ENCODE measurements at places on chromosomes 3 and 15. TPM values are rescaled to one million over a fixed set of nuclear protein-coding genes. Genes with fewer than 3 reads are reported as not detected.
A peak's percentile ranks its signal among the peaks of the same experiment; 100 is the strongest.

TRPM1 gene
- total RNA-seq, result not detected

DIPK2A gene
- 18.4 TPM for total RNA-seq

SSUH2 gene
- total RNA-seq, result 0.53 TPM

SCAANT1 gene
- total RNA-seq, result not detected

ETV5 gene
- 64.7 TPM for total RNA-seq

SLC35A5 gene
- 37.1 TPM for total RNA-seq

COL6A5 gene
- total RNA-seq, result not detected

ITIH1 gene
- total RNA-seq, result 0.04 TPM

ANO10 gene
- 8.9 TPM for total RNA-seq

DNA sequence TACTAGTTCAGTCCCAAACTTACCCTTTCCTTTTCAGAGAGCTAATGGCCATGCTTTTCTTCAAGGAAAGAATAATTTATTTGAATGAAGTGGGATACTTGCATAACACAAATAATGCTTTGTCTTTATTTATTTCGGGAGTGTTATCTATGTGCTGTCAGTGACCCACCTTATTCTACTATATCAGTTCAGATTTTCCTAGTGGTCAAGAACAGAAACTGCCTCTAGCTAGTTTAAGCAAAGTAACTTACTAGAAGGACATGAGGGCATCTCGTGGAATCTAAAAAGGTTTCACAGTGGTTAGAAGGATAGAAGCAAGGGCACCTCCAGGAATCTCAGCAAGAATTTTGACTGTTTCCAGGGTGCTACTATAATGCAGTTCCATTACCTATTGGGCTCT, 3.8 kb upstream of the TIMMDC1 start:
- H3K27me3 ChIP-seq, result no peaks in the 10 kb centered on the region
- DNase-seq, result no peak
- no peak overlapping the region for H3K4me3 ChIP-seq
- H3K4me1 ChIP-seq, result peaks cover 2% of the 10 kb centered on the region

DNA sequence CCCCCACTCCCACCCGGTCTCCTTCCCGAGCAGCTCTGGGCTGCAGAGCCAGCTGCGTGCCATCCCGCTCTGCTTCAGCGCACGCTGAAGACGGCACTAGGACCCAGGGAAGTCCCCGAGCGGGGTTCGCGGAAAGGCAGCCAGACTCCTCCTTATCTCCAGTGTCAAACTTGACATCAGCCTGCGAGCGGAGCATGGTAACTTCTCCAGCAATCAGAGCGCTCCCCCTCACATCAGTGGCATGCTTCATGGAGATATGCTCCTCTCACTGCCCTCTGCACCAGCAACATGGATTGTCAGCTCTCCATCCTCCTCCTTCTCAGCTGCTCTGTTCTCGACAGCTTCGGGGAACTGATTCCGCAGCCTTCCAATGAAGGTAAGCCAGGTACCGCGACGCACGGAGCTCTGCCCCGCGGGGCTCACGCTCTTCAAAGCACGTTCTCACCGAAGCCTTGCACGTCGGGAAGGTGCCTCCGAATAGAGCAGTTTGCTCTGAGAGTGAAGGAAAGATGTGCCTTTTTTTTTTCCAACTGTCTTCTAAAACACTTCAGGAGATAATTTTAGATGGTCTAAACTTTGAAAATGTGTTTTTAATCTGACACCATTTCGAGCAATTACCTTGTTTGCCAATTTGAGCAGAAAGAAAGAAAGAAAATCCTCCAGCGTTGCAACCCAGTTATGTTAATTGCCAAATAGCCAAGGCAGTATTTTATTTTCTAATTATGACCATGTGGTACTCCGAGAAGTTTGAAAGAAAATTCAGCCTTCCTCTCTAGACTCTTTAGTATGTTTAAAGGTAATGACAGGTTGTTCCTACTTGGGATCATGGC, at the start of gene EPHA3:
Gene EPHA3 (plus strand): TSS at position 161 of the 830 bp plus-strand sequence. CDS start 128 bp downstream, at position 289.
- no peaks in the 10 kb centered on the region for H3K27me3 ChIP-seq
- no peak within 1 kb of the TSS for H3K27ac ChIP-seq
- peaks cover 4% of the 10 kb centered on the region for H3K4me1 ChIP-seq
- H3K4me3 ChIP-seq, result peak within 1 kb of the TSS; percentile 54
- DNase-seq, result peak; percentile 80
- no peaks in the 10 kb centered on the region for H3K36me3 ChIP-seq

GRCh38 chr3:148718982-148719862, 21.5 kb downstream of the AGTR1 start:
- H3K4me1 ChIP-seq, result no peaks in the 10 kb centered on the region
- H3K27ac ChIP-seq, result no peak overlapping the region
- H3K27me3 ChIP-seq, result no peaks in the 10 kb centered on the region
- H3K4me3 ChIP-seq, result no peak overlapping the region
- no peak for DNase-seq

GRCh38 chr3:157073810-157074209, 86.1 kb downstream of the CCNL1 start:
- no peaks in the 10 kb centered on the region for H3K36me3 ChIP-seq
- H3K4me3 ChIP-seq, result no peak overlapping the region
- no peaks in the 10 kb centered on the region for H3K4me1 ChIP-seq

- DNase-seq, result peak; percentile 1
- H3K27me3 ChIP-seq, result no peaks in the 10 kb centered on the region
- H3K27ac ChIP-seq, result no peak overlapping the region
- H3K36me3 ChIP-seq, result no peaks in the 10 kb centered on the region
- H3K4me1 ChIP-seq, result no peaks in the 10 kb centered on the region
Observed at GRCh38 chr3:105065895-105066839, 300.5 kb upstream of the ALCAM start.

GRCh38 chr3:52838561-52839267, 3.9 kb upstream of the MUSTN1 start:
- no peak overlapping the region for H3K27ac ChIP-seq
- no peaks in the 10 kb centered on the region for H3K36me3 ChIP-seq
- peaks cover 13% of the 10 kb centered on the region for H3K4me1 ChIP-seq
- DNase-seq, result no peak

DNA sequence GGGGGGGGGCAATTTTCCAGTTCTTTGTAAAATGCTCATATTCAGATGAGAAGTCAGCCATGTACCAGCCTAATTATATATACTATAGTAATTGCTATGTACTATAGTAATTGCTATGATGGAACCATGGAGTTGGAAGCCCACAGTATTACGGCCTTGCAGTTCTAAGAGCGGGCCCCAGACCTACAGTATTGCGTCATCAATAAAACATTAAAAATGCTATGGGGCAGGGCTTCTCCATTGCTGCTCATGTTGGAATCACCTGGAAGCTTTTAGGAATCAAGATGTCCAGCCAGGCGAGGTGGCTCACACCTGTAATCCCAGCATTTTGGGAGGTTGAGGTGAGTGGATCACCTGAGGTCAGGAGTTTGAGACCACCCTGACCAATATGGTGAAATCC, 443.7 kb upstream of the GRM7 start:
- H3K27ac ChIP-seq, result no peak overlapping the region
- H3K4me3 ChIP-seq, result no peak overlapping the region
- no peak for DNase-seq
- H3K36me3 ChIP-seq, result no peaks in the 10 kb centered on the region
- no peaks in the 10 kb centered on the region for H3K27me3 ChIP-seq
- H3K4me1 ChIP-seq, result no peaks in the 10 kb centered on the region

DNA sequence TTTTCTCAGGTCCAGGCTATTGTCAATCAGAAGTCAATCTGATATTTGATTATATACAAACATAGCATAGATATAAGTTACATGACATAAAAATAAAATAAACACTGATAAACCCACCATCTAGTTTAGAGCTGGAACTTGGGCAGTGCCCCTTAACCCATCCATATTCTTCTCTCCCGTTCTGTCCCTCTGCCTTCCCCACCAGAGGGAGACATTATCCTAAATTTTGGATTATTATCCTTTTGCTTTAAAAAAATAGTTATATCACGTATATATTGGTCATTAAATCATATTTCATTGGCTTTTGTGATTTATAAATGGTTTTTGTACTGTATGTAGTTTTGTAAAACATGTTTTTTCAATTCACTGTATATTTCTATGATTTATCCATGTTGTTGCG, 107.9 kb downstream of the GMPS start:
- H3K36me3 ChIP-seq, result no peaks in the 10 kb centered on the region
- H3K4me3 ChIP-seq, result no peak overlapping the region
- no peaks in the 10 kb centered on the region for H3K27me3 ChIP-seq
- H3K4me1 ChIP-seq, result no peaks in the 10 kb centered on the region
- DNase-seq, result no peak
- no peak overlapping the region for H3K27ac ChIP-seq

- H3K36me3 ChIP-seq, result no peaks in the 10 kb centered on the region
- DNase-seq, result no peak
- H3K4me3 ChIP-seq, result no peak overlapping the region
Observed at GRCh38 chr15:98903377-98904018, 104.1 kb downstream of the PGPEP1L start.

- no peaks in the 10 kb centered on the region for H3K36me3 ChIP-seq
- no peak overlapping the region for H3K4me3 ChIP-seq
- H3K4me1 ChIP-seq, result no peaks in the 10 kb centered on the region
- DNase-seq, result no peak
Observed at GRCh38 chr3:99191186-99191585, 289.7 kb upstream of the DCBLD2 start.

DNA sequence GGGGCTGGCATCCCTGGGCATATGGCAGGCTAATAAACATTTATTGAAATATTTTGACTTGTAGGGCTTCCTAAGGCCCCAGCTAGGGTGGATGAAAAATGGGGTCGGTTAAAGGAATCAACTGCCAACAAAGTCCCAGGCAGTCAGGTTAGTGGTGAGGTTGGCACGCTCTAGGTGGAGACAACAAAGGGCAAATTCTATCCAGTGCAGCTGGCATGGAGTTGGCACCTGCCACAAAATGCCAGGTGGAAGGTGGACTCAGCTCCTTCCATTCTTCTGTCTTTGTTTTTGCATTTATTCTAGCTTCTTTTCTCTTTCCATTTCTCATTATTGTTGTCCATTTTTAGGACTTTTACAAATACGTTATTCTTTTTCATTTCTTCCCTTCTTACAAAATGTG, 31.0 kb downstream of the LCMT2 start:
- no peaks in the 10 kb centered on the region for H3K4me1 ChIP-seq
- H3K27ac ChIP-seq, result no peak overlapping the region
- no peaks in the 10 kb centered on the region for H3K36me3 ChIP-seq

DNA sequence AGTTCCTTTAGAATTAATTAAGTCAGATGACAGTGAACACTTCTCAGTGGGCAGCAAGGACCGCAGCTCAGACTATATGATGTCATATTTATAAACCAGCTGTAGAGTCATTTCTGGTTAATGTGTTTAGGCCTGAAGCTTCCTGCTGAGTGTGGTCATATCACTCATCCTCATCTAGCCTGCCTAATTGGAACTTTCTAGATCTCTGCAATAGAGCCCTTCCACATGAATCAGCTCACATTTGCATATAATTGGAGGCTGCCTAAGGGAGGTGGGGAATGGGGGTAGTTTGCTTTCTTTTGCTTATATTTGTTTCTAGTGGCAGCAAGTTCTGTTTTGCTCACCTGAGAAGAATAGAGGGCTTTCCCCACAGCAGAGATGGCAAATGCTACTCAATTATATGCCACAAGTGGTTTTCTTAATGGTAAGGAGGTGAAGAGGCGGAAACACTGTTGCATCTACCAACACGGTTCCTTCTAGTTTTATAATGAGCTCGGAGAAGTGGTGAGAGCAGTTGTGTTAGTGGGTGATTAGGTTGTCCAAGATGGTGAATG, 148.1 kb downstream of the KLHL25 start:
- no peak overlapping the region for H3K27ac ChIP-seq
- no peaks in the 10 kb centered on the region for H3K4me1 ChIP-seq
- H3K4me3 ChIP-seq, result no peak overlapping the region
- peaks cover 36% of the 10 kb centered on the region for H3K36me3 ChIP-seq
- DNase-seq, result no peak

GRCh38 chr15:83919319-83919830, 265.5 kb downstream of the ADAMTSL3 start:
- no peaks in the 10 kb centered on the region for H3K36me3 ChIP-seq
- no peak for DNase-seq
- H3K27ac ChIP-seq, result peak overlapping the region; percentile 82
- peaks cover 33% of the 10 kb centered on the region for H3K4me1 ChIP-seq
- H3K4me3 ChIP-seq, result no peak overlapping the region
- H3K27me3 ChIP-seq, result no peaks in the 10 kb centered on the region

DNA sequence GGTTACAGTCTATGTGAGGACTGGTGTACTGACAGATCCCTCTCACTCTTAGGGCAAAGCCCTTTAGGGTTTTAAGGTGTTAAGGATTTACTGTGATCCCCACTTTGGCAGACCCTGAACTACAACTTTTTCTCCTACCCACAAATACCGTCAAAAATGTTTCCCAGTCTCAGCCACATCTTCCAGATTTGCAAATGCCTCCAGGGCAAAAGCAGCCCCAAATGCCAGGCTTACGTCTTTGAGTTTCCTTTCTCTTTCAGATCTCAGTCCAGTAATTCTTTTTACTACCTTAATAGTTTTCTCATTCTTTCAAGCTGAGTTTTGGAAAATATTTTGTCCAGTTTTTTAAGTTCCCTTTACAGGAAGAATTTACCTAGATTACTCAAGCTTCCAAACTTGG, 13.4 kb upstream of the ITGA11 start:
- H3K36me3 ChIP-seq, result no peaks in the 10 kb centered on the region
- no peak overlapping the region for H3K4me3 ChIP-seq
- DNase-seq, result no peak
- peaks cover under 1% of the 10 kb centered on the region for H3K27me3 ChIP-seq

GRCh38 chr15:64836023-64836536, 5.6 kb upstream of the PLEKHO2 start:
- H3K27ac ChIP-seq, result no peak overlapping the region
- H3K4me3 ChIP-seq, result no peak overlapping the region
- DNase-seq, result no peak
- H3K27me3 ChIP-seq, result no peaks in the 10 kb centered on the region
- H3K36me3 ChIP-seq, result no peaks in the 10 kb centered on the region
- H3K4me1 ChIP-seq, result no peaks in the 10 kb centered on the region

DNA sequence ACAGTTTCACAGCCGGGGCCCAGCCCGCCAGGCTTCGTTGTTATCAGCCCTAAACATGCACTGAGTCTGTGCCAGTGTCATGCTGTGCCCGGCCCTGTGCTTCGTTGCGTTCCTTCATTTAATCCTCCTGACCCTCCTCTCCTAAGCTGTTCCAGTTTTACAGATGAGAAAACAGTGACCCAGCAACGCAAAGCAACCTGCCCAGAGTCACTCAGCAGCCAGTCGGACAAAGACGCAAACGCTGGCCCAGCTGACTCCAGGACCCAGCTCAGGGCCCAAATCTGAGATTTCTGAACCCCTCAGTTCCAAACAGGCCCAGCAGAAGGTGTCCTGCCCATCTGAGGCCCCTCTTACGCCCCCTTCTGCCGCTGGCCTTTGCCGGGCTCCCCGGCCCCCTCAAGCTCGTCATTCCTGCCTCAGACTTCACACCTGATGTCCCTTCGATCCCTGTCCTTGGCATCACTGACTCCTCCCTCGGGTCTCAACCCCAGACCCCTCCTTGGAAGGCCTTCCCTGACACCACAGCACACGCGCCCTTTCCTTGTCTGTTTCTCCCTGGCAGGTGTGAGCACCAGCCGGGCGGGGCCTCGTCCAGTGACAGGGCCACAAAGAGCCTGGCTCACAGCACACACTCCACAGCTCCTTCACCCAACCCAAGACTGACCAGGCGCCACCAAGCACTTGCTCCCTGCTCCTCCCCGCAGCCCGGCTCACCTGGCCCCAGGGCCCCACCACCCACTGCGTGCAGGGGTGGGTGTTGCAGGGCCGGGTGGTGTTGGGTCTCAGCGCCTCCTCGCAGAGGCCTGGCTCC, 48.1 kb downstream of the ADAMTS7 start:
- no peaks in the 10 kb centered on the region for H3K27me3 ChIP-seq
- H3K27ac ChIP-seq, result no peak overlapping the region
- peaks cover 6% of the 10 kb centered on the region for H3K4me1 ChIP-seq
- DNase-seq, result no peak
- no peak overlapping the region for H3K4me3 ChIP-seq

Measured in SJCRH30 (cell line).